CD4-positive, alpha-beta memory T cell (primary cell): ENCODE measurements at places on chromosomes 12 and 14.
A peak's percentile ranks its signal among the peaks of the same experiment; 100 is the strongest.

DNA sequence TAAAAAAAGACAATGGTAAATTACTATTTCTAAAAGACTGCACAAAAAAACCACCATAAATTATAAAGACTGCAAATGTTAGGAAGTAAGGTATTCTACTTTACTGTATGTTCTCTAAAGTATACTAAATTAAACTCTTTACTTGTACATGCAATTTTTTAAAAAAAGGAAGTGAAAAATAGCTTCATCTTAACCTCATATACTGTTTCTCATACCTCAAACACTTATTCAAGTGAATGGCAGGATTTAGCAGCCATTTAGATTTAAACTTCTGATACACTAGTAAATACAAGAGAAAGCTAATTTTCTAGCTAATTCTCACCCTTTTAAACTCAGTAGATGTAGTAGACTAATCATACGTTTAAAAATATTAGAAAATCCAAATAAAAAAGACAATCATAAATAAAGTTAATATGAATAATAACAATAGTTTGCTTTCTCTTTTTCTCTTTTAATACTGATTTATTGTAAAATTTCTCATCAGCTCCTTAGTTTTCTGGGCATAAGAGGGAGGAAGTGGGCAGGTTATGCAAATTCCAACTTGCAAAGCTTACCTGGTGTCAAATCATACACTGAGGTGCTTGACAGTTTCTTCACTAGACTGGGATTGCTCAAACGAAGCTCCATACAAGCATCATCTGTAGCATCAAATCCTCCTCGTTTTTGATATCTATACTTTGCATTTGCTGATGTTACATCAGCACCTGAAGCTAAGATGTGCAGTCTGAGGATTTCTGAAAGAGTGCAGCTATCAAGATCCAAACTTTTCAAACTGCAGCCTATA, 71.0 kb upstream of the CFL2 start:
- no peak for DNase-seq

GRCh38 chr12:73383584-73384222, 1111.5 kb downstream of the TRHDE start:
- no peak for DNase-seq

DNA sequence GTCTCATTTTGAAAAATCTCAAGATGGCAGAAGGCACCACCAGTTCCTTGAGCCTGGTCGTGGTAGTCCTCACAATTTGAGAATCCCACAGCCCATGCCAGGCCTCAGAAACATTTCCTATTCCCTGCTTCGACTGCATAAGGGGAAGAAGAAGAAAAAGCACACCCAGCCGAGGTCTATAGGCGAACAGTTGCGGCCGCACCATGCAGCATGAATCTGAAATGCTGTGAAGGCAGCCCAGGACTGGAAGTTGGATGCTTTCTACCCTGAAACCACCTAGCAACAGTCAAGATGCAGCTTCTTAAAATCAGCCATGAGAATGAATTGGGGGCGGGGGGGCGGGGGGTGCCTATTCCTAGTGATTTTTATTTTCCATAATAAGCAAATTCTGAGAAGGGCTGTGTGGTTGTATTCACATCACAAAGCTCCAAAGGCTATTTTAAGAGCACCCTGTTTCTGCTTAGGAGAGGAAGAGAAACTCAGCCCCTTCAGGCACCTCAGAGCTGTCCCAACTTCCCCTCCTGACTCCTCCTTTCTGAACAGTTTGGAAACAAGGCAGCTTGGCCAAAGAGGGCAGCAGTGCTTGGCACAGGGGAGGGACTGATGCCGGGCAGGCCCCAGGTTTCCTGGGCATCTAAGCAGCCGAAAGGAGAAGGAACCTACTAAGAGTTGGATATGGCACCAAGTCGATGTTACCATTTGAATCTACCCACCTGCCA, 172.5 kb upstream of the FOXN3 start:
- DNase-seq: no peak

DNA sequence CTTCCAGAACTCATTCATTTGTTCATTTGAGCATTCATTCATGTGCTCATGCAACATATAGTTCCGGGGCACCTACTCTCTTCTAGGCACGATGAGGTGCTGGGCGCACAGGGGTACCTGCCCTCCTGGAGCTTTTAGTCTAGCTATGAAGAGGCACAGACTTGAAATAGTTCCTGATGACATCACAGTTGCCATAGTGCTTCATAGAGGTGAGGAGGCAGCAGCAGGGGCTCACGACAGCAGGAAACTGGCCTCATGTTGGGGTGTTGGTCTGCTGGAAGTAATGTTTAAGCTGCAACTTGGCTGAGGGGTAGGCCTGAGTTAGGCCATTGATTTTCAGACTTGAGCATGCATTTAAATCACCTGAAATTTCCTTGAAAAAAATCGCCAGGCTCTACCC, 195.5 kb downstream of the PHETA1 start:
- no peak for DNase-seq

- DNase-seq: peak; percentile 49
Observed at GRCh38 chr12:81644503-81644902, 114.6 kb downstream of the PPFIA2 start.

DNA sequence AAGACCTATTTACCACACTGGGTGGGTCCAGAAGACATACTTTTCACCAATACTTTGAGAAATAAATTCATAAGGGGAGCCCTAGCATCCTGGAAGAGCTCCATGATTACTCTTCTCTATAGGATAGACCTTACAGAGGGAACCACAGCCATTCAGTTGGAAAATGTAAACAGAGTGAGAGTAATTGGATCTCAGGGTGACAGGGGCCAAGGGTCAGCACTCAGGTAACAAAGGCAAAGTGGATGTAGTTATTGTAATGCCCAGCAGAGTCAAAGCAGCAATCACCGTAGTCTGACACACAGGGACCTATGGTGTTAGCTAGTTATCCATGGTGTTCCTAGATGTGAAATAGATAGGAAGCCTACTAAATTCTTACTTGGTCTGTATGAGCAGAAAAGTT, 10.8 kb upstream of the GTF2A1 start:
- DNase-seq: no peak

GRCh38 chr14:105053996-105054395, 11.2 kb downstream of the GPR132 start:
- DNase-seq: no peak

DNA sequence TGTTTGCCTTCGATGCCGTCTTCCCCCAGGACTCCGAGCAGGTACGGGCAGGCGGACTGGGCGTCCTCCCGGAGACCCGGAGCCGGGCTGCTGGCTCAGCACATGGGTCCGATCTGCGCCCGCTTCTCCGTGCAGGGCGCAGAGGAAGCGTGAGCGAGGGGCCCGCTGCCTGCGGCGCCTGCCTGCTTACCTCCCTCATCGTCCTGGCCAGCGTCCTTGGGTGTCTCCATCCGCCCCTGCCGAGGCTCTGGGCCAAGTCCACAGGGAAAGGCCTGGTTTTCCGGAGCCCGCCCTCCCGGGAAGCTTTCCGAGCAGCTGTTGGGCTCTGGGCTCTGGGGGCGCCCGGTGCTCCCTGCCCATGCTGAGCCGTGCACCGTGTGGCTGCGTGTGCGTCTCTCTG, 33.5 kb downstream of the KIF26A start:
- DNase-seq: no peak

DNA sequence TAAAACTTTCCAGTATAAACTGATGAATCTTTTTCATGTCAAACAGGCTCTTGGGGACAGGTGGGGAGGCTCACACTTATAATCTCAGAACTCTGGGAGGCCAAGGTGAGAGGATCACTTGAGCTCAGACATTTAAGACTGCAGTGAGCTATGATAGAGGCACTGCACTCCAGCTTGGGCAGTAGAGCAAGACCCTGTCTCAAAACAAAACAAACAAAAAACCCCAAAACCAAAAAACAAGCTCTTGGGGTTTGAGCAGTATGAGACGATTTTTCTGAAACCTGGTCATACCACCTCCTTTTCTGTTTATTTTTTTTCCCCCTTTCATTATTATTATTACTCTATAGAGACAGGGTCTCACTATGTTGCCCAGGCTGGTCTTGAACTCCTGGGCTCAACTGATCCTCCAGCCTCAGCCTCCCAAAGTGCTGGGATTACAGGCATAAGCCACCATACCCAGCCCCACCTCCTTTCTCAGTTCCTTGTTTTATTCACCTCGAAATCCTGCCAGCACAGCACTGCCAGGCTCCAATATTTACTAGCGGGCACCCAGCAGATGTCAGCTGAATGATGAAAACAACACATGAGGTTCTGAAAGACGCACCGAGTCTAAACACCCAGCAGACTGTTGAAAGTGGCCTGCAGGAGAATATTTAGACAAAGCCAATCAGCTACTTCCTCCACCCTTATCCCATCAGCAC, 19.5 kb upstream of the CDK17 start:
- DNase-seq: no peak
